Esophagus squamous epithelium (tissue), 5 donors: ENCODE measurements at places on chromosomes 6 and 20. TPM values are rescaled to one million over a fixed set of nuclear protein-coding genes. Genes with fewer than 3 reads are reported as not detected.

Gene RAET1E
- total RNA-seq, result 63.7 TPM

Gene PI3
- 1,207 TPM for total RNA-seq

Gene FRK
- total RNA-seq, result 12.1 TPM

Gene PLCB1
- 1.9 TPM for total RNA-seq

Gene GZF1
- 6.7 TPM for total RNA-seq

Gene FAM184A
- total RNA-seq, result 1.3 TPM

Gene CST2
- total RNA-seq, result not detected

Gene SLC17A2
- not detected for total RNA-seq

Gene ZSCAN23
- 0.35 TPM for total RNA-seq

Gene CLPSL2
- total RNA-seq, result not detected

Gene FOXS1
- total RNA-seq, result not detected

Gene VWA7
- 0.59 TPM for total RNA-seq

Gene METTL24
- 0.83 TPM for total RNA-seq

Gene AMD1
- total RNA-seq, result 112 TPM

Gene ZNF341
- total RNA-seq, result 2.9 TPM

Gene CST4
- total RNA-seq, result not detected

Gene GATA5
- total RNA-seq, result not detected

Gene SIGLEC1
- total RNA-seq, result 6.9 TPM

Gene NUS1
- total RNA-seq, result 17.1 TPM

Gene GHRH
- total RNA-seq, result not detected

Gene TUBB2B
- total RNA-seq, result 3.4 TPM

Gene DPPA5
- not detected for total RNA-seq

Gene PBOV1
- total RNA-seq, result not detected

Gene TMEM200A
- 0.31 TPM for total RNA-seq

Gene DTD1
- 31.7 TPM for total RNA-seq

Gene BHLHE23
- total RNA-seq, result not detected

Gene TXLNB
- total RNA-seq, result 0.32 TPM

Gene TPD52L1
- 409 TPM for total RNA-seq

Gene APMAP
- total RNA-seq, result 22.6 TPM

Gene RPRD1B
- 25.9 TPM for total RNA-seq

Gene GUCA1A
- not detected for total RNA-seq

Gene SLC22A16
- total RNA-seq, result not detected

Gene SRMS
- not detected for total RNA-seq

Gene IRAK1BP1
- total RNA-seq, result 1.8 TPM

Gene FBXO30
- total RNA-seq, result 8.2 TPM

Gene NT5E
- 0.68 TPM for total RNA-seq

Gene PLA2G7
- not detected for total RNA-seq

Gene SLC35D3
- total RNA-seq, result not detected

Gene BMP5
- 0.11 TPM for total RNA-seq

Gene ECT2L
- total RNA-seq, result not detected

Gene TFAP2D
- total RNA-seq, result not detected

Gene LY6G6F
- total RNA-seq, result not detected

Gene CHRNA4
- total RNA-seq, result not detected

Gene TRIM40
- not detected for total RNA-seq

Gene E2F1
- 4.8 TPM for total RNA-seq

Gene BPIFB4
- not detected for total RNA-seq

Gene MYLK2
- total RNA-seq, result 0.38 TPM

Gene ARFRP1
- total RNA-seq, result 45.5 TPM

Gene ARFGEF3
- total RNA-seq, result 0.95 TPM

Gene CNKSR3
- total RNA-seq, result 12.6 TPM

Gene SNAP25
- 0.13 TPM for total RNA-seq

Gene BANF2
- total RNA-seq, result not detected

Gene RCAN2
- 12.4 TPM for total RNA-seq

Gene PAK5
- 0.29 TPM for total RNA-seq

Gene ZC2HC1B
- not detected for total RNA-seq

Gene SLC22A1
- total RNA-seq, result 0.38 TPM

Gene ADTRP
- 0.76 TPM for total RNA-seq

Gene SAMD5
- 16.2 TPM for total RNA-seq

Gene RBPJL
- not detected for total RNA-seq
